ENCODE measurements at places on chromosomes 12 and 14.
A peak's percentile ranks its signal among the peaks of the same experiment; 100 is the strongest.

GRCh38 chr12:93682846-93683261, 5.7 kb downstream of the CRADD start:
- DNase-seq: no peak

GRCh38 chr14:30607156-30607780, 14.9 kb upstream of the SCFD1 start:
- DNase-seq: no peak

DNA sequence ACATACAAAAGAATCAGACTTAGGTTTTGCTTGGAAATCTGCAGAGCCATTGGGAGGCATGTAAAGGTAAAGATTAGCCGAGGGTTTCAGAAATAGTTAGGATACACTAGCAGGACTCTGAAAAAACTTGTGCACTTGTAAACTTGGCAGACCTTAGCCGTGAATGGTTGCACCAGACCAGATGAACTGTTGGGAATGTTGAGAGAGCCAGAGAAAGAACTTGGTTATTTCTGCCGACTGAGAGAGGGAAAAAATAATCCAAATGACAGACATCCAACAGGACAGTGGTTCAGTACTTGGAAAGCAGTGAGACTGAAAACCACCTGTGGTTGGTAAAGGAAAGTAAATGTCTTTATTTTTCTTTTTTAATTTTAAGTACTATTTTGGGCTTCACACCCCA, 222.5 kb upstream of the DDHD1 start:
- DNase-seq: no peak

- peak; percentile 49 for DNase-seq
Measured at GRCh38 chr12:119528241-119528640, 65.3 kb upstream of the TMEM233 start.

DNA sequence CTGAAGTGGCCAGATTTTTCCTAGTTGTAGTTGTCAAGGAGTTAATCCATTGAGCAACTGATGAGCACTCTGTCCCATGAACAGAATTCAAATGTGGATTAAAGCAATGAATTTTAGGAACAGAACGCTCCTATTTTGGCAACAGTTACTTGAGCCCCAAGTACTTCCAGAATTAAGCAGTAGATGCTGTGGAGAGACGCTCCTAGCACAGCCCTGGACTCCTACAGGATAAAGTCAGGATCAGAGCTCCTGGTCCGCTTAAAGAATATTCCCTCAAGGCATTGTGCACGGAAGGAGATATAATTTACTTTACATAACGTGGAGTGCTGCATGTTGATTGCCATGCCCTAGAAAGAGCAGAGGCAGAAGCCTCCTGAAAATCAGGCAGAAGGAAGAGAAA, 53.4 kb downstream of the FLRT2 start:
- DNase-seq: no peak

GRCh38 chr14:101114726-101115515, 211.4 kb upstream of the RTL1 start:
- no peak for DNase-seq
